ENCODE measurements at places on chromosomes 7 and 10.

- no peak for DNase-seq
These were observed 42.6 kb downstream of the INPP5A start for GRCh38 chr10:132580143-132580542.

DNA sequence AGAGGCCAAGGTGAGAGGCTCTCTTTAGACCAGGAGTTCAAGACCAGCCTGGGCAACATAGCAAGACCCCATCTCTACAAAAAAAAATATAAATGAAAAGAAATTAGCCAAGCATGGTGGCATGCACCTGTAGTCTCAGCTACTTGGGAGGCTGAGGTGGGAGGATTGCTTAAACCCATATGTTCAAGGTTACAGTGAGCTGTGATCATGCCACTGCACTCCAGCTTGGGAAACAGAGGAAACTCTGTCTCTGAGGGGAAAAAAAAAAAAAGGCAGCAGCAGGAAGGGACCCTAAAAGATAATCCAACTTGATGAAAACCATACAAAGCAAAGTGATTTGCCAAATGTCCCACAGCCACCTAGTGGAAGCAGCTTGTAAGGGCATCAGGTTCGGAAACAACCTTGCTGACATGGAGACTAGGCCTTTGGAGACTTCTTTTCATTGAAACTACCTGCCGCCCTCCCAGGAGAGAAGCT is 15.6 kb upstream of the PBLD start:
- no peak for DNase-seq

- no peak for DNase-seq
These were observed 46.2 kb downstream of the GRK5 start for GRCh38 chr10:119253433-119254174.

- no peak for DNase-seq
These were observed 62.5 kb upstream of the TOMM7 start for GRCh38 chr7:22884911-22885788.

DNA sequence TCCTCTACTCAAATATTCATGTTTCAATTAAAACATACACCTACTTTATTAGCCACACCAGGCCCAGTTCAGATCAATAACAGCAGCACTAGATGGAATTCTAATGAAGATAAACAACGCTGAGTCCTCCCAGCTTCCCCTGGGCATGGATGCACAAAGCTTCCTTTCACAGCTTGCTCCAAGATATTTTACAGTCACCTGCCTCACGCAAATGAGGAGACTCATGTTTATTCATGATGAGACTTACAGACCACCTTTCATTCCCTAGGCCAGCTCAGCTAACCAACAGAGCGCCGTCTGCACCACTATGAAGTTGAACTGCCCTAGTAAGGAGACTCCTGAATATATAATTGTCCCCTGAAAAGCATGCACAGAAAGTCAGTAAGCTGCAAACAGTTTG is 283.0 kb upstream of the AOAH start:
- DNase-seq = no peak

GRCh38 chr7:5360971-5361370 is 62.7 kb downstream of the TNRC18 start:
- DNase-seq = no peak

GRCh38 chr10:3654496-3654895 is 130.5 kb downstream of the KLF6 start:
- no peak for DNase-seq

DNA sequence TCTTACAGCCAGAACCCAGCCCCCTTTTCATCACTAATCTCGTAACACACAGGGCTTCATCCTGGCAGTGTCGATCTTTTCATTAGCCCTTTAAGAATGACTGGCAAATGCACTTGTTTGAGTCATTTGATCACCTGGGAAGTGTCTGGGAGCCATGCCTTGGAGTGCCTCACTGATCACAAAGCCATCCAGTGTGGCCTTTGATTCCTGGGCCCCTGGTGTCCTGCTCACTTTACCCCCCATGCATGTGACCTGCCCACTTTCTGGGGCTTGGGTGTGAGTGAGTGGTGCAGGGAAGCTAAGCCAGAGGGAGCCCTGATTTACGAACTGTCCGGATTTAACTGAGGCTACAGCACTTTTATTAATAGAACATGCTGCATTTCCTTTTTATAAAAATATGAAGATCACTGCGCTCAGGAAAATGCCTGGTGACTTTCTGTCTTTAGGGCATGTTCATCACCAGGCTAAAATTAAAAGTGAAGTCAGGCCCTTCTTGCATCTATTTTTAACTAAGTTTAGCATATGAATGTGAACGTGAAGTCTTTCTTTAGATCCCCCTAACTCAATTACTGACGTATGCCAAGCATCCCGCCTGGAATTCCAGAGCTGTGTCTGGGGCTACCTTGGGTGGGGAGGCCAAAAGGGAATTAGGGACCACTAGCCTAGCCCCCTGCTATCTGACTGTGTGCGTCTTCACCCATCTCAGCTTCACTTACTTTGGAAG is 23.6 kb downstream of the RBM20 start:
- no peak for DNase-seq

DNA sequence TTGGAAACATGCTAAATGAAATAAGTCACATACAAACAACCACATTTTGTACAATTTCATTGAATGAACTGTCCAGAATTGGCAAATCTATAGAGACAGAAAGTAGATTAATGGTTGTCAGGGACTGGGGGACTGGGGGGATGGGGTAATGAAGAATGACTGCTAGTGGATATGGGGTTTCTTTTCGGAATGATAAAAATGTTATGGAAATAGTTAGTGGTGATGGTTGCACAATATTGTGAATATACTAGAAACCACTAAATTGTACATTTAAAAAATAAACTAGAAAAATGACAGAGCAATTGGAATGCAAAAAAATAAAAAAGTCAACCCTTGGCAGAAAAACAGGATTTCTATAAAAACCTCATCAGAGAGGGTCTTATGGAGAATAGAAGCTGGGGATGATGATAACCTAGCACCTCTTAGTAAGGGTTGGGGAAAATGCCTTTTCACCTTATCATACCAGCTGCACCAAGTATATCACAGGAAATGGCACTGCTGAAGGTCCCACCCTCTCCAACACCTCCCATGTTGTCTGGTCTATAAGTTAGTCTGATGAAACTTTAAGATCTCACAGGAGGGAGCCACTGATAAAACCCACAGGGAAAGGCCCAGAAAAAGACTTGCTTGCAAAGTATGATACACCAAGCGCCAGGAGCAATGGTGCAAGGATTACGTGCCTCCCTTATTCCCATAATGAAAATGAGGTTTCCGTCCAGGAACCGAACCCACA is 23.1 kb upstream of the JAZF1 start:
- no peak for DNase-seq

DNA sequence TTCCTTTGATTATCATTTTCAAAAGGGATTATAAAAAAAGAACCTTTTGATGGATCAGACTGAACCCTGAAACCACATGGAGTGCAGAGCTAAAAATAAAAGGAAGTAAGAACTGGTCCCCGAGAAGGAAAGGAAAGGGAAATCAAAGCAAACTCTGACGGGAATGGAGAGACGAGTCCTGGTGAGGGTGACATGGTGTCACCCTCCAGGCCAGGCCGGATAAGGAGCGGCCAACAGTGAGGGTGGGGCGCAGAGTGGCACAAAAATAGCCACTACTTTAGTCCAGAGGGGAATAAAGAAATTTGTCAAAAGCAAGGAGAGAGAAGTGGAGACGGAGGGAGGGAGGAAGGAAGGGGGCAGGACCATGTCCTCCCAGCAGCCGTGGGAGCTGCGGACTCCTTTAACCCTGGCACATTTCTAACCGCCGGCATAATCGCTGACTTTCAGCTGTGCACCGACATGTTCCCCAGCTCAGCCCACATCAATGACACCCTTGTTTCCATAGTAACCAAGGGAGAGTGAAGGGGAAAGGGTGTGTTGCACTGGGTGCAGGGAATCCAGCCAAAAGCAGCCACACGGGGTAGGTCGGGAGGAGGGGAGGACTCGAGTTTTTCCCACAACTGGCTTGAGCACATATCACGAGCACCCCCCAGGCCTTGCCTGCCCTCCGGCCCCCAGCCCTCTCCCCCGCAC is 29.7 kb downstream of the TRIM8 start:
- DNase-seq = no peak

DNA sequence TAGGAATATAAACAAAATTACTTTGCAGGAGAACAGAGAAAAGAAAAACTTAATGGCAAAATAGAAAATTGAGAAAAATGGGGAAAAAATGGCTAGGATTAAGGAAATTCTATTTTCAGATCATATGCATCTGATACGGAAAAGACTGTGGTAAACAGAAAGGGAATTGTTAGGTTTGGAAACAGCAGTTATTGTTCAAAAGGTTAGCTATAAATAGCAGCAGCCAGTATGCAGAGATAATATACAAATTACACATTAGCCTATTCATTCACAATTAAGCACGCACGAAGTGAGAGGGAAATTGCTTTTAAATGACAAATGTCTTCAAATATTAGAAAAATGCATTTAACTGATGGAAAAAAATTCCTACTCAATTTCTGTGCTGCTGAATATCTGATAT is 224.1 kb upstream of the FAM3C start:
- no peak for DNase-seq

GRCh38 chr7:31874631-31875386 is 187.8 kb downstream of the PPP1R17 start:
- DNase-seq = no peak

- DNase-seq = no peak
These were observed 79.7 kb downstream of the LHPP start for GRCh38 chr10:124541076-124541903.

- no peak for DNase-seq
These were observed 1270.2 kb upstream of the SORCS1 start for GRCh38 chr10:108434559-108435252.

DNA sequence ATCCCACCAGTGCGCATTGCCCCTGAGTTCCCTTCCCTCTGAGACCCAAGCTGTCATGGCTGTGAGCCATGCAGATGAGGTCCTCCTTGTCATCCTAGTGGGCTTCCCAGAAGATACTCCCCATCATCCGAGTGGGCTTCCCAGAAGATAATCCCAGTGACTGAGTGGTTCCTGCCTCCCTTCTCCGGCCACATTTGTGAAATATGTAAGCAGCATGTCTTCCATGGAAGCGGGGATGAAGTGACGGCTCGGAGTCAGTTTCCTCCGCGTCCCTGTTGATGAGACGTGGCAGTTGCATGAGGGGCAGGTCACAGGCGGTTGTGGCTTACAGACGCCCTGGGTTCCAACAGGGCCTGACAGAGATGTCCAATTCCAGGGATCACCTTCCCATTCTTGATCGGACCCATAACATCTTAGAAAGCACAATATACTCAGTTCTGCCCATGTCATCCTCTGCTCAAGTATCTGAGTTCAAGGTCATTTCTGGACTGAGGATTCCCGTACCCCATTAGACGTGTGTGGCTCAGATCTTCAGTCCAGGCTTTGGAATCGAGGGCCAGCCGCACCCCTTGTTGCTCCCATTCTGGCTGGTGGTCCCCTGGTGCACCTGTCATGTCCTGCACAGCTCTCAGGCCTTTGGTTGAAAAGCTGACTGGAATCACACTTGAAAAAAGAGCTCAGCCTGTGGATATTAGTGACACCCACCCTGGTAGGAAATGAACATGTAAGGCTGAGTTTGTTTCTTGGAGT is 166.9 kb downstream of the PTPRN2 start:
- no peak for DNase-seq

DNA sequence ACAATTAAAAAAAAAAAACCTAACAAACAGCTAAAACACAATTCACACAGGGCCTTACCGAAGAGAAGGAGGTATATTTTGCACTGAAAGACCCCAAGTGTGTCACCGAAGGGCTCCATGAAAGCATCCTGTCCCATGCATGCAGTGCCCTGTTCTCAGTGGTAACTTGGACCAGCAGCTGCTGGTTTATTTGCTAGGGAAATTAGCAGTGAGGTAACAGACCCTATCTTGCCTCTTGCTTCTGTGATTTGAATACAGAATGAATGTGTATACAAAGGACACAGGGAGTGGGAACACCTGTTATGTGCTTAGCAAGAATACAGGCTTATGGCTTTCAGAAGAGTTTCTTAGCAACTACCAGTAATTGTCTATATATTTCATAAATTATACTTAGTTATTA is at the start of gene HEPACAM2:
TSS of gene HEPACAM2 (minus strand) at position 160 of the 400 bp plus-strand sequence.
- no peak for DNase-seq

DNA sequence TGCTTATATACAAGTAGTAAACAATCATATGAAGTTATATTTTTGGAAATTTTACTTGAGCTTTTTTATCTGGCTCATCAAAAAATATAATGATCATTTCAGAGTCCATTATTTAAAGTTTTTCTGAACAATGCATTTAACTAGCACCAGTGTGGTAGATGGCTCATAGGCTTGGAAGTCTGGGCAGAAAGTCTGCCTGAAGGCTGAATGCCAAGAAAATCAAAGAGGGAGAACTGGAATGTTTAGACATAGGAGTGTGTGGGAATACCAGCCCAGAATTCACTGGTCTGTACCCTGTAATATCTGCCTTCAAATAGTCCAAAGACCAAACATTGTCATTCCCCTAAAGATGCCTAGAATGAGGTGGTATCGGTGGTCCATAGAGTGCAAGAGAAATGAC is 40.3 kb upstream of the ANK3 start:
- no peak for DNase-seq
